ENCODE measurements at places on chromosomes 5 and 9.

- no peak for DNase-seq
Measured at GRCh38 chr5:83900306-83900705, 179.7 kb upstream of the HAPLN1 start.

GRCh38 chr9:129576546-129577543 lies 44.1 kb downstream of the C9orf50 start:
- DNase-seq = no peak

- no peak for DNase-seq
Measured at GRCh38 chr5:40409601-40410000, 270.1 kb upstream of the PTGER4 start.

- no peak for DNase-seq
Measured at GRCh38 chr5:172715931-172716682, 54.9 kb downstream of the DUSP1 start.

DNA sequence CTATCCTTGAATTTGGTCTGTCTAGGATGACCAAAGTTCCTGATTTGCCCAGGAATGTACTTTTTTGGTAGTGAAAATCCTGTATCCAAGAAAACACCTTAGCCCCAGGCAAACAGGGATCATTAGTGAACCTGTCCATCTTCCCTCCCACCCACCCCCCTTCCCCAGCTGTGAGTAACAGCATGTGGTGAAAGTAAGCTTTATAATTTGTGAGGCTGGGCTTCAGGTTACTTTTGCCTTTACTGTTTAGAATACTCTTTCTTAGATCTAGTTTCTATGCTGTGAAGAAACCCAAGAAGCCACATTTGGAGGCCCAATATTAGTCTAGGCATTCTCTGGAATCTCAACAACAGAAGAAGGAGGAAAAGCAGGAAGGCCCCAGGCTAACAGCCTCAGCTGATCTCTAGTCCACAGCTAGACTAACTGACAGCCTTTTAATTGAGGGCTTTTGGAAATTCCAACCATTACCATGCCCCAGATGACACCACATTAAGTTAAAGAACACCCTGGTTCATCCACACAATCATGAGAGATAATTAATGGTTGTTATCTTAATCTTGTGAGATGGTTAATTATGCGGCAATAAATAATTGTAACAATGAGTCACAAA lies 703.0 kb upstream of the NUDT12 start:
- no peak for DNase-seq

DNA sequence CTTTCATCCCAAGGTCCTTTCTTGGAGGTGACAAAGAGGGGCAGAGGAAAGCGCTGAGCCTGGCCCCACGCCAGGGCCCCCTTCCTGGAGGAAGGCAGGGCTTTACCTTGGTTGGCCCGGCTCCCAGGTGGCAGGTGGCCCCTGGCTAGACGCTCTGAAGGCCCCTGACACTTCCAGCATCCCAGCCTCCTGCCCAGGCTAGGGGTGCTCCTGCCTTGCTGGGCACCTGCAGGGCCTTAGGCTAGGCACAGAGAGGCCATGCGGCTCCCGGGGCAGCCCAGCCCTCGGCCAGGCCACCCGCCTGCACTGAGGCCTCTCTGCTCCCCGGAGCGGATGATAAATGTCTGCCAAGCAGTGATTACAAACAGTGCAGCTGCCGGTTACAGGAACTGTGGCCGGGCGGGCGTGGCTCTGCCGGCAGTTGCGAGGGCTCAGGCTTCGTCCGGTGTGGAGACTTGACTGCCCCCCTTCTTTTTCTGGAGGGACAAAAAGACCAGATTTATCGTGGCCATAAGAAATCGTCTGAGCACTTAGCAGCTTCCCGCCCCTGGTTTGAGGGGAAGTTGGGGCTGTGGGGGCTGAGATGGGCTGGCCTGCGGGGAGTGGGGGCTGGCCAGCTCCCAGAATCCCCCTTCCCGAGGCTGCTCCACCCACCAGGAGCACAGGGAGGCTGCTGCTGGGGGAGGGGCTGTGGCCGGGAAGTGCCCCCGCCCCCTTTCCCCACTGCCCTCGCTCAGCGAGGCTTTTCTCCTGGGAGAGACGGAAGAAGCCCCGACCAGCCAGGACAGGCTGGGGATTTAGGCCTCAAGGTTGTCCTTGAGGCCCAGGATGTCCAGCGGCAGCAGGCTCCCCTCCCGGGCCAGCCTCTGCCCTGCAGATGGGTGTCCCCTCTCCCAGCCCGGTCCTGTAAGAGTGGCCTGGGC lies 31.6 kb upstream of the UBAC1 start:
- DNase-seq = peak; percentile 40

DNA sequence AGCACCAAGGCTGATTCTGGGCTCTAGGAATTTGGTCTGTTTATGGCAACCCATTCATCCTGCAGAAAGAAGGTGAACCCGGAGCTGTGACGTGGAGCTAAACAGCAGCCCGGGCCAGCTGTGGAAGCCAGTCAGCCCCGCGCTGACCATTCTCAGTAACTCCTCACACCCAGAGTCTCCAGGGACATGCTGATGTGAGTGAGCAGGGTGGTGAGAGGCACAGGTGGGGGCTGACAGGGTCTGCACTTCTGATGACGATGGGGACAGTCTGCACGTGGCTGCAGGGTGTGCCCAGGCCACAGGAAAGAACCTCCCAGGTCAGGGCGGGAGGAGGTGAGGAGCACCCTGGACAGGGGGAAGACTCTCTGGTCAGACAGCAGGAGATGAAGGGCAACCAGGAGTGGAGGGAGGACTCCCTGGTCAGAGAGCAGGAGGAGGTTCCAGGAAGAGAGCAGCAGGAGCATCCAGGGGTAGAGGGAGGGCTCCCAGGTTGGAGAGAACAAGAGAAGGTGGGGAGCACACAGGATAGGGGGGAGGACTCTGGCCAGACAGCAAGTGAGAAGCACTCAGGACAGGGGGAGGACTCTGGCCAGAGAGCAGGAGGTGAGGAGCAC lies 26.1 kb upstream of the SLC6A3 start:
- DNase-seq = no peak

- DNase-seq = no peak
Measured at GRCh38 chr5:171934586-171934985, 71.9 kb downstream of the FBXW11 start.

DNA sequence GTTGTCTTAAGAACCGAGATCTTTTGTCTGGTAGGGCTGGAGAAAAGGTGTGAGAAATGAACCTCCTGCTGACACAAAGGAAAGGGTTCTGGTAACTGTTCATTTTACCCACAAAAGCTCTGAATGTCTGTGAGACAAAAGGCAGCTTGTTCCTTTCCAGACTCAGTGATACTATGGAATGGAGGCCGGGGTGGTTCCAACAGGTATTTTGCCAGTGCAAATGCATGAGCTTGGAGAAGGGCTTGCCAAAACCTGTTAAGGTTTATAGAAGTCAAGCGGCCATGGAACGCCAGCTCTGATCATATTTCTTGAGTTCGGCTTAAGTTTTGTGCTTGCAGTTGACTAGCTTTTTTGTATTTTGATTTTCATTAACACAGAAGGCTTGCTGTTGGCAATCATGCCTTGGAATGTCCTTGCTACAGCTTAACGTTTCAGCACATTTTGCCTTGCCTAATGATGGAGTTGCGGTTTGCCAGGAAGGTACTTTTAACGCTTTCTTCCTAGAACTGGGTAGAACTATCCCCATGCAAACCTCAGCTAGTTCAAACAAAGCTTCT lies 328.6 kb downstream of the PIK3R1 start:
- peak; percentile 36 for DNase-seq

DNA sequence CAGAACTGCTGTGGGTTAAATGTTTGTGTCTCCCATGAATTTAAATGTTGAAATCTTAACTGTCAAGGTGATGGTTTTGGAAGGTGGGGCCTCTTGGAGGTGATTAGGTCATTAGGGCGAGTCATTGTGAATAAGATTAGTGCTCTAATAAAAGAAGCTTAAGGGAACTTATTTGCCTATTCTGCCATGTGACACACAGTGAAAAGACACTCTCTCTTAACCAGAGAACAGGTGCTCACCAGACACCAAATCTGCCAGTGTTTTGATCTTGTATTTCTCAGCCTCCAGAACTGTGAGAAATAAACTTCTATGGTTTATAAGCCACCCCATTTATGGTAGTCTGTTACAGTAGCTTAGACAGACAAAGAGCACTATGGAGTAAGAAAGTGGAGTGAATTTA lies 117.9 kb upstream of the SV2C start:
- DNase-seq = no peak

DNA sequence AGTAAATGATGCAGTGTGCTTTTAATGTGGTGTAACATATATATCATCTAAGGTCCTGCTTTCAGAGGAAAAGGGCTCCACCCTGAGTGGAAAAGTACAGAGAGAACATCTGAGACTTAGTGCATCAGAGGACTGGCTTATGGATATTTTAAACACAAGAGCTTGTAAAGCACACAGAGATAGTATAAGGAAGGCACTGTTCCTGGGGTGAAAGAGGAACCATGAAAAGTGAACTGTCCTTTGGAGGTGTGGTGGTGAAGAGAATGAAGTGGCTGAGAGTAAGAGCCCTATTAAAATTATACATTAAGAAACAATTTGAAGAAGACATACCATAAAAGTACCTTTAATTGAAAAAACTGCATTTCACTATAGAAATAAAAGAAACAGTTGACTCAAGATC lies 68.9 kb downstream of the CSF2 start:
- DNase-seq = no peak

DNA sequence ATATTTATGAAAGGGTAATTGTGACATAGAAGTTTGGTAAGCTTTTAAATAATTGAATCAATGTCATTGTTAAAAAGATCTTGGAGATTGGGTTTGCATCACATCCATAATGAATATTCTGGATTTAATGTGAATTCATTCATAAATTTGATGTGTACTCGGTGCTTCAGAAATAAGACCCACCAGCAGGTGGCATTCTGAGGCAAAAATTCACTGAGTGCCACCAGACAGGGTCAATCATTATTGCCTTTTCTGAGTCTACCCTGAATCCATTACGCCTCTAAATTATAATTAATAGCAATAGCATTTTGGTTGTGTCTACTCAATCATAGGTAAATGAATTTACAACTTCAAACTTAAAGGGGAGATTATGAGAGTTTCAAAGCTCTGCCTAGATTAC lies 1.0 kb downstream of the TRPC7 start:
- no peak for DNase-seq

GRCh38 chr9:134565316-134565915 lies 76.2 kb upstream of the COL5A1 start:
- DNase-seq = no peak

GRCh38 chr5:116421080-116421629 lies 153.5 kb downstream of the SEMA6A start:
- no peak for DNase-seq

DNA sequence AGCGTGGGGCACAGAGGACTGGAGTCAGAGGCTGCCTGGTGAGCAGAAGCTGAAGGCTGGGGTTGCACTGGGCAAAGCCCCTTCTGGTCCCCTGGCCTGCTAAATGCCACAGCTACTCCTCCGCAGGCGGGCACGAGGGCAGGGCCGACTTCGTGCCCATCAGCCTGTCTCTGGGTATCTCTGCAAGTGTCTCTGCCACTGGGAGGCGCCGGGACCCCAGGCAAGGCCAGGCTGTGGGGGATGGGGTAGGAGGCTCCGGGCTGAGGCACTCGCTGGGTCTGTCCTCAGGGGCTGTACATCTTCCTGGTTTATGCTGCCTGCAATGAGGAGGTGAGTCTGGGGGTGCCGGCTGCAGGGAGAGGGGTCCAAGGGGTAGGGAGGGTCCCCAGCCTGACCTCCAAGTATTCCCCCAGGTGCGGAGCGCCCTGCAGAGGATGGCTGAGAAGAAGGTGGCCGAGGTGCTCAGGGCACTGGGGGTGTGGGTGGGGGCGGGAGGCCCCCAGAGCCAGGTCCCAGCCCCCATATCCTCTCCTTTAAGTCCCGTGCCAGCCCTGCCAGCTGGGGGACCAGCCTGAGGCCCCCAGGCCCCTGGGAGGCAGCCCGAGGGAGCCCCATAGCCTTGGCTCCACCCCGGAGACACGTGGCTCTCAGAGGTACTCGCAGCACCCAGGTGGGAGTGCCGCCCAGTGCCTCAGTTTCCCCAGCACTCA lies 25.1 kb downstream of the ADGRD2 start:
- DNase-seq = no peak

GRCh38 chr5:147303251-147303650 lies 68.4 kb downstream of the STK32A start:
- peak; percentile 77 for DNase-seq

DNA sequence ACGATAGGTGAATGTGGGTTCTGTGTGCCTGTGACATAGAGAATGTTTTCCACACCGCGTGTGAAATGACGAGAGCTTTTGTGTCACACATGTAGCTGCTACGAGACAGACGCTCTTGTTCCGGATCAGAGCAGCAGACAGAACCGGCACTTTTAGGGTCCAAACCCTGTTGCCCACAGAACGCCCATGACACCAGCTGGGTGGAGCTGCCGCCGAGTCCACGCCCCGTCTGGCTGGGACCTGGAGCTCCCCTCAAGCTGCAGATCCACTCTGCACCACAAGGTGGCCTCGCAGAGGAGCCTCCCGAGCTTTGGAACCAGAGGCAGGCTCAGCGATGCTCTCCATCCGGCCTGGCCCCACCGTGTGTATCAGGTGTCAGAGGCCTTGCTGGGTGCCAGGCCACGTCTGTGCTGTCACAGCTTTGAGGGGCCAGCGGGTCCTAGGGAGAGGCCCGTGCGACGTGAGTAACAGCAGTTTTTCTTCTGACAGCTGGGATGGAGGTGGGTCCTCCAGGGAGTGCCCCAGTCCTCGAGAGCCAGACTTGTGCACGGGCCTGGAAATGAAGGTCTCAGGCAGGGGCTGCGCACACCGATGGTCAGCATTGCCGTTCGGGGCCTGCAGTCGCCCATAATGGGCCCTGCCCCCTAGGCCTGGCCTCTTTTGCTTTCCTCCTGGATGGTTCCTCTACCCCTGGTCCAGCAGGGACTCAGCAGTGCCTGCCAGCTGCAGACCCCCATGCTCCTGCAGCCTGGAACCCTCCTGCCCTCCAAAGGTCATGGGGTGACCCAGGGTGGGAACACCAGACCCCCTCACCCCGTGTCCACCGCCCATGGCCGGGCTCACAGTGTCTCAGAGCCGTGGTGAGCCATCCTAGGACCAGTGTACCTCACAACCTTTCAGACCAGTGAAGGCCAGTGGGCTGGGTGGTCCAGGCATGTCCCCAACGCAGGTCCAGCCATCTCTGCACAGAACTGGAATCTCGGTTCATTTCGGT lies 2.5 kb upstream of the LRRC14B start:
- DNase-seq = peak; percentile 70

DNA sequence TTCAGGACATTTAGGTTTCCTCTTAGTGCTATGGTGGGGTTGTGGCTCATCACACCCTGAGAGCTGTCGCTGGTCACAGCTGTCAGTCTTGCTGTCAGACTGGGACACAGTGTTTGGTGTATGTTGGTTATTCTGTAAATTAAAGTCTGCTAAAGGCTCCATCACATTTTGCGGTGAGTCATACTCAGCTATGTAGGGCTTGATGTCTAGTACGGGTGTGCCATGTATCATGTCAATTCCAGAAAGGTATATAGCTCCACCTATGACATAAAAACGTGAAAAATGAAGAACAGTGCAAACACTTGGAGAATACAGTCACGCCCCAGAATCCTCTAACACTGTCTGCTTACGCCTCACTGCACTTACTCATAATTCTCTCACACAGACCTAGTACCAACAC lies 11.9 kb downstream of the TRMO start:
- DNase-seq = peak; percentile 92
